ENCODE measurements at places on chromosomes 3 and 15. TPM values are rescaled to one million over a fixed set of nuclear protein-coding genes. Genes with fewer than 3 reads are reported as not detected.

Gene GATA2
- not detected for total RNA-seq

Gene ZBBX
- total RNA-seq, result not detected

Gene P2RY1
- 0.74 TPM for total RNA-seq

Gene SLC24A5
- total RNA-seq, result not detected

Gene FBXW12
- not detected for total RNA-seq

Gene CEP70
- total RNA-seq, result 11.2 TPM

- DNase-seq, result no peak
Measured at GRCh38 chr3:160196511-160197104, 28.6 kb upstream of the C3orf80 start.

- no peak for DNase-seq
Measured at GRCh38 chr15:73464602-73465001, 21.6 kb downstream of the REC114 start.

DNA sequence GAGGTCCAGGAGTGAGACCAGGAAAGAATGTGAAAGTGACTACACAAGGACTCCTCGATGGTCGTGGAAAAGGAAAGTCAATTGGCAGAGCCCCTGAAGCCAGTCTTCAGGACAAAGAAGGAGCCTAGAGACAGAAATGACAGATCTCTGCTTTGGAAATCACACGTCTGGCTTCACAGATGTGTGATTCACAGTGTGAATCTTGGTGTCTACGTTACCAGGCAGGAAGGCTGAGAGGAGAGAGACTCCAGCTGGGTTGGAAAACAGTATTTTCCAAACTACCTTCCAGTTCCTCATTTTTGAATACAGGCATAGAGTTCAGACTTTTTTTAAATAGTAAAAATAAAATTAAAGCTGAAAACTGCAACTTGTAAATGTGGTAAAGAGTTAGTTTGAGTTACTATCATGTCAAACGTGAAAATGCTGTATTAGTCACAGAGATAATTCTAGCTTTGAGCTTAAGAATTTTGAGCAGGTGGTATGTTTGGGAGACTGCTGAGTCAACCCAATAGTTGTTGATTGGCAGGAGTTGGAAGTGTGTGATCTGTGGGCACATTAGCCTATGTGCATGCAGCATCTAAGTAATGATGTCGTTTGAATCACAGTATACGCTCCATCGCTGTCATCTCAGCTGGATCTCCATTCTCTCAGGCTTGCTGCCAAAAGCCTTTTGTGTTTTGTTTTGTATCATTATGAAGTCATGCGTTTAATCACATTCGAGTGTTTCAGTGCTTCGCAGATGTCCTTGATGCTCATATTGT lies 6.0 kb downstream of the CCR2 start:
- DNase-seq, result no peak

- no peak for DNase-seq
Measured at GRCh38 chr3:134796281-134797056, 1.4 kb downstream of the EPHB1 start.

DNA sequence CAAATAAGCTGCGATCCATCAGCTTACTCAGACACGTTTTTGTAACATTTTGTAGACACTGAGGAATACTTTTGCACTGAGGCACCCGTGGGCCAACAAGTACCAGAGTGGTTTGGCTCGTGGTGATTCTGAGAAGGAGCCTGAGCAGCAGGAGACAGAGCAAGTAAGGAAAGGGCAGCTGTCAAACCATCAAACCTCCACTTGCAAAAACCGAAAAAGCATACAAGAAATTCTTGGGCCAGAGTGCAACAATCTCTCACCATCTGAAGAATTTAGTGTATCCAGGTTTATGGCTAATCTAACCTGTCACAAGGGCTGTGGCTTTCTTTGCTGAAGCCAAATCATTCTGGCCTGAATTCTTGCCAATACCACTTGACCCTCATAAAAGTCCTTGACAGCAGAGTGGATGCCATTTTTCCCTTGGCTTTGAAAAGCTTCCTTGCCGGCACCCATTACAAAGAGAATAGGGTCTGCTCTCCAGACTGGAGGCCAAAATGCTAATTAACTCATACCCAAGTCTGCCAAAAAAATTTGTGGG lies 56.7 kb downstream of the MYO1E start:
- DNase-seq, result no peak

- DNase-seq, result no peak
Measured at GRCh38 chr3:99641982-99642381, 3.6 kb downstream of the COL8A1 start.

DNA sequence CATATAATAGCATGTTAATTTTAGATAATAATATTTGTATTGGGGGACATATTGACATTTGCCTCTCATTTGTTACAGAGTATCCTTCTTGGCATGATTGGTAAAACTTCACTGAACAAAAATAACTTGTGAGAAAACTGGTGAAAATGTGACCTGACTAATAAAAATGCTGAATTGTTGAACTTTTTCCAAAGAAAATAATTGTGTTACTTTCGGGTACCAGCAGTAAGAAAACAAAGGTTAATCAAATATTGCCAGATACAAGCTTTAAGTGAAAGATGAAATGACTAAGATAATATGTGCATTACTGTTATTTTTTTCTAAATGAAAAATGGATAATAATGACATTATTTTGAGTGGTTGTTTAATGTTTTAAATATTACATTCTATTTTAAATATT lies 15.2 kb downstream of the SLC12A1 start:
- no peak for DNase-seq

DNA sequence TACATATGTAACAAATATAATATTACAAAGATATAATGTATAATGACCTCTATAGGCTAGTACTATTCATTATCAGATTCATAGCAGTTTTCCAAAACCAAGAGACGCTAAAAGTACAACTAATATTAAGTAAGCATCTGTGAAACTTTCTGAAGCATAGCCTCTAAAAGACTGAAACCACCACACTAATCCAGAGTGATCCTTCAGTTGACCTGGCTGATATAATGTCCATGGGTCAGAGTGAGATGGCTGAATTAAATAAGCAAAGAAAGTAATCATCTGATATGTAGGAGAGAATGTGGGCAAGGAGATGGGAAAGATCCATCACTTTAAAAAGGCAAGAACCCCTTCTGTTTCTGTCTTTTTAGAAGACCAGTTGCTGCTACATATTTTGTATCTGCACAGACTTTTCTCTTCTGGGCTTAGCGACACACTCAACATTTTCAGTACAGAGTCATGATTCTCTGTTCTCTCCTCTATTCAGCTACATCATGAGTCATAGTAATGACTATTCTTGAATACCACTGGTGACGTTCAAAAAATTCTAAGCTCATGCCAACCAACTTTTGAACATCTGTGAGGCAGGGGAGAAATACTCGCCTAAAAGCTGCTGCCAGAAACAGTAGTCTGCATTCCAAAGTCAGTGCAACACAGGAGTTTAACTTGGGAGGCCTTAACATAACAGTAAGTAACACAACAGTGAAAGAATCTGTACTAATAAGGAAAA lies 149.6 kb downstream of the MAGI1 start:
- DNase-seq, result no peak

DNA sequence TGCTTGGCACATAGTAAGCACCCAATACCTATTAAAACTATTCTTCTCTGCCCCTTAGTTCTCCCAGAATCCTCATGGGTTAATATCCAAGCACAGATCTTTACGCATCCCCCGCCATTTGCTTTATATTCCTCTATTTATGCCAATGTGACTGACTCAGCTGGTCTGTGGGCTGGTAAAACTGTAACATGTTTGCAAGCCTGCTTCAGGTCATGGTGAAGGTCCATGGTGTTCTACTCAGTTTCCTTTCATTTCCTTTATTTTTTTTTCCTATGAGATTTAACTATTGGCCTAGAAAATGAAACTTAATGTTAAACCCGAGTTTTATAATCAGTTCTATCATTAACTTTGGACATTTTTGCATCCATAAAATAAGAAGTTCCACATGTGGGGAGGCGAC lies 47.0 kb downstream of the FRMD4B start:
- DNase-seq, result no peak

GRCh38 chr3:59685432-59685831 lies 635.6 kb upstream of the CFAP20DC start:
- DNase-seq, result no peak

DNA sequence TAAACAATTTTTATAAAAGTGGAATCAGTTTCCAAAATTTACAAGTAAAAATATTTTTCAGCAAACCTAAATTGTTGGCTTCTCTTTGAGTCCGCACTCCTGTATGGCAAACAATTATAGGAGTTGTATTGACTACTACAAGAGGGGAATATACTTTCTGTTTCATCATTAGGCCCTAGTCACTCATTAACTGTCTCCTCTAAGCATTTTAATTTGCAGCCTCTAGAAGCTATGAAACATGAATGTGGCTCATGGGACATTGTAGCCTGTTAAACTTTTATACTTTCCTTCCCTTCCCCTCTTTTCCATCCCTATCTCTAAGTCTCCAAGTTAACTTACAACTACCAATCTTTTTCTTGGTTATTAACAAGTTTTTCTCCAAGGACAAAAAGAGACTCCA lies 58.9 kb upstream of the CBLB start:
- DNase-seq, result no peak

GRCh38 chr3:122955916-122956692 lies 71.5 kb downstream of the SEMA5B start:
- no peak for DNase-seq

DNA sequence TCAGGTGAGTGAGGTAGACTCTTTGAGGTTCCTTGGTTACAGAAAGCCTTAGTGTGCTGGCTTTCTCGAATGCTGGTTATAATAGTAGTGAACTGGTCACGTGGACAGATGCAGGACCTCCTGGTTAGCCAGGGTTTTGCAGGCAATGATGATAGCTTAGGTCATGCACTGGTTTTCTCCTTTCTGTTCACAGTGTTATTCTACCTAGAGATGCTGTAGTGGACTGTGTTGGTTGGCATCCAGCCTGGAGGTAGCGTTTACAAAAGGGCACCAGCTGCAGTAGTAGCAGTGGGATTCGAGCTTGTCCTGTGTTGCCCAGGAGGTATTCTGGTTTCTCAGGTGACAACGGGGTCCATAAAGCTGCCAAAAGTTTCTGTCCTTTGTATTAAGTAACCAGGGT lies 27.0 kb downstream of the PCCB start:
- DNase-seq, result no peak

GRCh38 chr3:160225176-160226025 lies at the start of gene C3orf80:
Gene C3orf80 (plus strand): TSS chr3:160225422. CDS start chr3:160225636, 214 bp downstream.
- DNase-seq, result peak; percentile 71

- no peak for DNase-seq
Measured at GRCh38 chr3:18531662-18532061, 106.5 kb upstream of the SATB1 start.

DNA sequence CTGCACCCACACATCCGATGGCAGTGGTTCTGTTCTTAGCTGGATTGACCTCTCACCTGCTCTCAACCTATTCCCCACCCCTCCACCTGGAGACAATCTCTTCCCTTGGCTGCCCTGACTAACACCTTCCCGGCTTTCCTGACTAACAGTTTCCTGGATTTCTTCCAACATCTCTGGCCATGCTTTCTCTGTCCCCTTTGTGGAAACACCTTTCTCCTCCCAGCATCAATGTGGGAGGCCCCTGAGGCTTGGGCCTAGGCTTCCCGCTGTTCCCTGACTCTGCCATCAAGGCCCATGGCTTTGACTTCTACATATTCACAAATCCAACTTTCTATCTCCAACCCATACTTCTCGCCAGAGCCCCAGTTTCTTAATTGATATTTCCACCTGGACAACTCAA lies 142.8 kb upstream of the ATP2B2 start:
- no peak for DNase-seq

DNA sequence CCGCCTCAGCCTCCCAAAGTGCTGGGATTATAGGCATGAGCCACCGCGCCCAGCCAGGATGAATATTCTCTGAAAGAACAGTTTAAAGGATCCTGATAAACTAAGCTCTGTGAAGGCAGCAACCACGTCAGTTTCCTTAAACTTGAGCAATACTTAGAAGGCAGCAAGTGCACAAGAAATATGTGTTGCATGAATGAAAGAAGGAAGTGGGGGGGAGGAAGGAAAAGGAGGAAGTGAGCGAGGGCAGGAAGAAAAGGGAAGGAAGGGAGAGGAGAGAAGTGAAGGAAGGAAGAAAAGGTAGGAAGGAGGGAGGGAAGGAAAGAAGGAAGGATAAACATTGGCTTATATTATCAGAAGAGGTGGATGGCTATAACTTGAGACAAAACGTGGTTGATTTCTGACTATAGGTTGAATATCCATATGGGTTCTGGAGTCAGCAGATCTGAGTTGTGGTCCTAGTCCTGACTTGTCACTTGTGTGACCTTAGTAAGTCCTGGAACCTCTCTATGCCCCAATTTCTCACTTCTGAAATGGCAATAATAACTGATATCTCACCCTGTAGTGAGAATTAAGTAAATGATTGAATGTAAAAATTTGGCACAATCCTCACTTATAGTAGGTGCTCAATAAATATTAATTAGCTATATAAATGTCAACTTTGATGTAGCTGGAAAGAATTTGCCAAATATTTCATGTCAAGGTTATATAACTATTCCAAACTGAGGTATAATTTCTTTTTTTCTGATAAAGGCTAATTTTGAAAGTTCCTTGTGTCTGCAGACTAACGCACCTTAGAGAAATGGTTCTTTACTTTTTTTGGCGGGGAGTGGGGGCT lies 12.0 kb upstream of the SEMA4B start:
- no peak for DNase-seq
